Activated T-helper 2 cell treated with anti-CD3 and anti-CD28 coated beads, Interferon-gamma antibody, Interleukin-2, Interleukin-4, amounts not matched to agents 10 μg/mL and 5 μg/mL and 100 μg/mL, durations not matched to agents 14 hours and 24 hours and 36 hours (primary cell): ENCODE measurements at places on chromosomes 2 and 18.

GRCh38 chr2:141195087-141195486 lies 935.7 kb downstream of the LRP1B start:
- no peaks in the 10 kb centered on the region for H3K4me1 ChIP-seq
- H3K27me3 ChIP-seq: no peaks in the 10 kb centered on the region
- H3K36me3 ChIP-seq: no peaks in the 10 kb centered on the region
- DNase-seq: no peak
- H3K27ac ChIP-seq: no peak overlapping the region
- H3K4me3 ChIP-seq: no peak overlapping the region

- H3K4me1 ChIP-seq: peaks cover 20% of the 10 kb centered on the region
- H3K27me3 ChIP-seq: peaks cover 55% of the 10 kb centered on the region
- DNase-seq: no peak
- H3K4me3 ChIP-seq: no peak overlapping the region
Measured at GRCh38 chr2:192197357-192197756, 2.6 kb upstream of the TMEFF2 start.

GRCh38 chr18:69737851-69738250 lies 209.8 kb downstream of the CD226 start:
- H3K36me3 ChIP-seq: no peaks in the 10 kb centered on the region
- no peak for DNase-seq
- no peak overlapping the region for H3K27ac ChIP-seq
- H3K27me3 ChIP-seq: no peaks in the 10 kb centered on the region
- no peaks in the 10 kb centered on the region for H3K4me1 ChIP-seq
- H3K4me3 ChIP-seq: no peak overlapping the region

DNA sequence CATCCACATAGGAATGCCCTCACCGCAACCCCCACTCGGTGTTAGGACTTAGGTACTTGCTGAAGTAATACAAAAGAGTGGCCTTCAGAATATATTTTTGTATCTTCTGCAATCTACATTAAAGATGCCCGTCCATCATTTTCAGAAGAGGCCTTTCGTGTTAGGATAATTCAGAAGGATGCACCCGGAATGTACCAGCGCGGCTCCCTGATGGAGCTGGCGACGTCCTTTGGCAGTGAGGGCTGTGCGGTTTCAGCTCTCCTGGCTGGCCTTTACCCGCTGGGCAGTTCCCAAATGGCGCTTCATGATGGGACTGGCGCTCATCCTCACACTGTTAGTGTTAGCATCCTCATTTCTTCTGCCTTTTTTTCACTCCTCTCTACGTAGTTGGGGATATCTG lies 15.3 kb downstream of the TWIST2 start:
- no peak for DNase-seq
- peaks cover 4% of the 10 kb centered on the region for H3K4me1 ChIP-seq
- H3K27me3 ChIP-seq: no peaks in the 10 kb centered on the region
- H3K36me3 ChIP-seq: no peaks in the 10 kb centered on the region
- no peak overlapping the region for H3K4me3 ChIP-seq
- no peak overlapping the region for H3K27ac ChIP-seq

GRCh38 chr18:3722649-3723433 lies 272.9 kb downstream of the TGIF1 start:
- H3K27ac ChIP-seq: no peak overlapping the region
- H3K27me3 ChIP-seq: peaks cover 18% of the 10 kb centered on the region

GRCh38 chr2:19883971-19884720 lies 17.6 kb downstream of the TTC32 start:
- H3K27me3 ChIP-seq: no peaks in the 10 kb centered on the region
- H3K4me3 ChIP-seq: no peak overlapping the region
- DNase-seq: no peak
- H3K36me3 ChIP-seq: no peaks in the 10 kb centered on the region
- no peak overlapping the region for H3K27ac ChIP-seq
